Psoas muscle (tissue), 8 donors: ENCODE measurements at places on chromosomes 7 and 10. TPM values are rescaled to one million over a fixed set of nuclear protein-coding genes. Genes with fewer than 3 reads are reported as not detected.

DNA sequence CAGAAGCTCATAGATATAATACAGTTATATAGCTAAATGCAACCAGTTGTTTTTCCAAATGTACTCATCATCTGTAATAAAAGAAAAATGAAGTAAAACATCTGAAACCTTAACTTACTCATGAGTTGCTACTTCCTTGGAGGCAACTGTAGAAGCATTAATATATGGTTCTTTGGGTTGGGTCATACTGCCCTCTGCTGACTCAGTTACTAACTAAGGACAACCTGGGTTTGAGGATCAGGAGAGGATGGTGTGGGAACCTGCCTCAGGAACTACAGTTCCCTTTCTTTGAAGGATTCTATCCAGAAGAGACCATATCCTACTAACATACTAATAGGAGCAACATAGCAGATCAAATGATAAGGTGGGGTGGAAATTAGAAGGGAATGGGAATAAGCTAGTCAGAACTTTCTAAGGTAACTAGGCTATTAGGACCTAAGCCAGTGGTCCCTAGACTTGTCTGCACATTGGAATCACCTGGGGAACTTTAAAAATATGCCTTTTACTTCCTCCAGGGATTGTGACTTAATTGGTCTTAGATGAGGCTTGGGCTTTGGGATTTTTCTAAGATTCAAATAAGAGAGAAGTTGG, 20.7 kb downstream of the COX15 start:
- H3K27ac ChIP-seq: no peak overlapping the region
- peaks cover 12% of the 10 kb centered on the region for H3K4me1 ChIP-seq
- no peak overlapping the region for H3K4me3 ChIP-seq

DNA sequence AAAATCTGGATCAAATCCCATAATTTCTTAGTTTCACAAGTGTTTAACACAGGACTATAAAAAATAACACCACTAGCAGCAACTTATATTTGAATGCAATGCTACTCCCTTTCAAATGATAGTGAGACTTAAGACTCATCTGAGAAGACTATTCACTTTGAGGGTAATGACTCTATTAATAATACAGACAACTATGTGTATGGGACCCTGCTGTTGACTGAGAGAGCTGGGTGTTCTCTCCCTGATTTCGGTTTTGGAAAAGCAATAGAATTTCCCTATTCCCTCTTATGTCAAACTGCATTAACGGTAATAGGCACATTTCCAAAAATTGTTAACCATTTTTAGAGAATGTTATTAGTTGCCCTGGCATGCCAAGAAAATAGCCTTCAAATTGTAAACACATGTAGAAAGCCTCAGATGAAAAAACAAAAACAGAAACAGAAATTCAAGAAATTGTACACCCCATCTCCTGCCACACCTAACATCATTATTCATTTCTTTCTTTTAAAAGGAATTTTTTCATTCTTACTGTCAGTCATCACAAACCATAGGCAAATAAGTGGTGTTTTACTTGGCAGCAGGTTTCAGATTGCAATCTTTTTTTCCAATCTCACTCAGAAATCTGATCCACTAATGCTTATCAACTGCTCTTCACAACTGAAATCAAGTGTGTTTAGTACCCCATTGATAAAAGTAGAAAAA, 153.7 kb downstream of the TFPI2 start:
- H3K36me3 ChIP-seq: no peaks in the 10 kb centered on the region
- H3K27me3 ChIP-seq: no peaks in the 10 kb centered on the region
- H3K4me1 ChIP-seq: no peaks in the 10 kb centered on the region
- H3K4me3 ChIP-seq: no peak overlapping the region

GRCh38 chr7:95549818-95550529, 46.3 kb downstream of the PDK4 start:
- peaks cover 58% of the 10 kb centered on the region for H3K4me1 ChIP-seq
- no peaks in the 10 kb centered on the region for H3K27me3 ChIP-seq
- peak overlapping the region; percentile 49 for H3K4me3 ChIP-seq
- no peaks in the 10 kb centered on the region for H3K36me3 ChIP-seq
- peak overlapping the region; percentile 97 for H3K27ac ChIP-seq

DNA sequence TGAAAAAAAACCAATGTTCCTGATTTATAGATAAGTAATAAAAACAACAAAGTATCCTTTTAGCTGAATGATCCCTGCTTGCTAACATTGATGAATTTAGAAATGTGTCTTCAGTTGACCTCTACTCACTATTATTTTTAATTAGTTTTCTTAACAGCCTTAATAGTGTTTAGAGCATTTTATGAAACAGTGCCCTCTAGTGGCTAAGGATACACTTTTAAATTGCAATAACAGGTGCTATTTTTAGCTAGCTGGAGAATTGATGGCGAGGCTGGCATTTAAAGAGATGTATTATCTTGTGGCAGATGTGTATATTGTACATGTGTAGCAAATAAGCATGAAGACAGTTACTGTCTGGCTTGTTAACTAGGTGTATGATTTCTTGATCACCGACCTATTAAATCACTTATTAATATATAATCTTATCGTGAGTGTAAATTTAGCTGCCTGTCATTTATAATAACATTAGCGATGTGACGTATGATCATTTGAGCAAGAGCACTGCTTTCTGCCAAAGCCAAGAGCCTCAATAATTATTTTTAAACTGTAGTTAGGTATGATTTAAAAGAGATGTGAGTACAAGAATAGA, 451.9 kb downstream of the DPP6 start:
- H3K4me3 ChIP-seq: no peak overlapping the region
- no peak overlapping the region for H3K27ac ChIP-seq
- peaks cover 3% of the 10 kb centered on the region for H3K27me3 ChIP-seq
- no peaks in the 10 kb centered on the region for H3K4me1 ChIP-seq

GRCh38 chr7:107269790-107270189, 101.0 kb downstream of the HBP1 start:
- H3K36me3 ChIP-seq: no peaks in the 10 kb centered on the region
- DNase-seq: no peak
- no peaks in the 10 kb centered on the region for H3K4me1 ChIP-seq
- no peaks in the 10 kb centered on the region for H3K27me3 ChIP-seq
- no peak overlapping the region for H3K4me3 ChIP-seq

DNA sequence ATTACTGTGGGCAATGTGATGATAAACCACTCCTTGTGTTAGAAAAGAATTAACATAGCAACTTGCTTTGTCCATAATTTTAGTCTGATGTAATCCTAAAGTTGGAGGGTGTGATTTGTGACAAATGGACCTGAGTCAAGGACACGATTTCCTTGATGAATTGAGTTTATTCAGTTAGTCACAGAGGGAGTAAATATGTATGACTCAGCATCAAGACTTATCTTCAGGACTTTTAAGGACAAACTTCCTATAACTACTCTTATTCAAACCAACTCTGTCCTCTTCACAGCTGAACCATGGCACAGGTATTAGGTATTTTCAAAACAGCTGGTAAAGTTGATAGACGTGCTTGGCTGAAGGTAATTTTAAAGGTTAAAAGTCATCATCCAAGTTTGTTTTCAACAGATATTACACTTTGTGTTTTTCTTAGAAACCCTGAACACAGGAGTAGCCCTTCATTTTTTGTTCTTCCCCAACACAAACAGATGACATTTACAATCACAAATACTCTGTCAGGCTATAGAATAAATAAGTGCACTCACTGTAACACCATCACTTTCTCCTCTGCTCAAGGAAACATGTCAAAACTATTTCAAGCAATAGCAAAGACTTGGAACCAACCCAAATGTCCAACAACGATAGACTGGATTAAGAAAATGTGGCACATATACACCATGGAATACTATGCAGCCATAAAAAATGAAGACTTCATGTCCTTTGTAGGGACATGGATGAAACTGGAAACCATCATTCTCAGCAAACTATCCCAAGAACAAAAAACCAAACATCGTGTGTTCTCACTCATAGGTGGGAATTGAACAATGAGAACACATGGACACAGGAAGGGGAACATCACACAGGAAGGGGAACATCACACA, 54.5 kb downstream of the COA1 start:
- no peaks in the 10 kb centered on the region for H3K36me3 ChIP-seq
- DNase-seq: no peak
- H3K27ac ChIP-seq: peak overlapping the region; percentile 25
- no peaks in the 10 kb centered on the region for H3K27me3 ChIP-seq

DNA sequence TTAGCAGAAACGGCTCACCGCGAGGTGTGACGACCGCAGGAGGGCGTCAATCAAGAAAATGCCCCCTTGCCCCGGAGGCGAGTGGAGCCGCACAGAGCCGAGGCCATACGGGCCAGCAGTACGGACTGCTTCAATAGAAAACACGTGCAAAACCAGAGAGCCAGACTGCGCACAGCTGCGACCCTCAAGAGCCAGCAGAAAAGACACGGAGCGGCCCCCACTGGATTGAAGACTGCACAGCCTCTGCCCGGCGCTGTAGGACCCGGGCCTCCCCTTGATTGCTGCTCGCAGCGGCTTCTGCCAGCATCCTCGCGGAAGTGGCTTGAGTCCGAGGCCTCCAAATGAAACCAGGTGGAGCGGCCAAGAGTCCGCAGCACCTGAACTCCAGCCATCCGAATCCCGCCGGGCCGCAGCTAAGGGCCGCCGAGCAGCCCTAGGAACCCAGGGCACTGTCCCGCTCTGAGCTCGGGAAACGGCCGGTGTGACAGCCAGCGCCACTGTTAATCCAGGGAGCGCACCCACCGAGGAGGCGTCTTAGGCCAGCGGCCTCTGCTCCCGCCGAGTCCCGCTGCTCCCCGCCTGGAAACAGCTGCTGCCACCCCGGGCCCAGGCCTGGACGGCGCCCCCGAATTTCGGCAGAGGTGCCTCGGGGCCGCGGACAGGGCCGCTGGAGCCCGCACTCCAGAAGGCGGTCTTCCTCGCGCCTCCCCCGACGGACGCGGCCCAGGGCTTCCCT, 660 bp upstream of the HHEX start:
- no peaks in the 10 kb centered on the region for H3K36me3 ChIP-seq
- peaks cover 9% of the 10 kb centered on the region for H3K4me1 ChIP-seq
- no peak for DNase-seq
- H3K4me3 ChIP-seq: peak overlapping the region; percentile 70
- H3K27ac ChIP-seq: peak overlapping the region; percentile 31
- no peaks in the 10 kb centered on the region for H3K27me3 ChIP-seq

DNA sequence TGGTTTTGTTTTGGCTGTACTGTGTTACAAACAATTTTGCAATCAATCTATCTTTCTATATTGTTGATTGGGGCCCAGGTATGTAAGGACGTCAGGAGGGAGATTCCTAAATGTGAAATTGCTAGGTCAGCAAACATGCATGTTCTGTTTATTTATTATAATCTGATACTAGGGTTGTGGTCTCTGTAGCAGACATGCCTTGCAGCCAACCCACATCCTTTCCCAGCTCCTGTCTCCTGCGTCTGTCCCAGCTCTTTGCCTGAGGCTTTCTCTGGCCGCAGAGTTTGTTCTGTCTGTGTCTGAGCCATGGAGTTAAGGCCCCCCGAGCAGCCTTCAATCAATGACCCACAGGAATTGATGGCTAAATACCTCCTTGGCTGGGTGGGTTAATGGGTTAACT, 124.0 kb upstream of the ZEB1 start:
- no peaks in the 10 kb centered on the region for H3K36me3 ChIP-seq
- no peak overlapping the region for H3K27ac ChIP-seq
- no peak for DNase-seq
- H3K27me3 ChIP-seq: no peaks in the 10 kb centered on the region
- H3K4me1 ChIP-seq: no peaks in the 10 kb centered on the region

DNA sequence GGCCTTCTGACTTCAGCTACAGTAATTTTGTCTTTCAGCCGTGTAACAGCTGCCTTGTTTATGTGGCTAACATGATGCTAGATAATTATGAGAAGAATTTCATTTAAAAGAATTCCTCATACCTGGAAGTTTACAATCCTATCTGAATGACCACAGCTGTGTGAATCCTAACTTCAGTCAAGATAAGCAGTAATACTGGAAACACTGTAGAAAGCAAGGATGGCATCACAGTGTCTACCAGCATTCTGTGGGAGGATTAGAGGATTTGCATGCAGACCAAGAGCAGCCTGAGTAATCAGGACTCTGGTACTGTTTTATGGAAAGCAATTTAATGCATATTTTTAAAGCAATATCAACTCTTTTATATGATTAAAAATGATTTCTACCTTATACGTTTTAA, 282.4 kb downstream of the EXOC4 start:
- H3K36me3 ChIP-seq: no peaks in the 10 kb centered on the region
- no peak for DNase-seq
- H3K4me3 ChIP-seq: no peak overlapping the region
- no peak overlapping the region for H3K27ac ChIP-seq
- H3K4me1 ChIP-seq: peaks cover 13% of the 10 kb centered on the region

DNA sequence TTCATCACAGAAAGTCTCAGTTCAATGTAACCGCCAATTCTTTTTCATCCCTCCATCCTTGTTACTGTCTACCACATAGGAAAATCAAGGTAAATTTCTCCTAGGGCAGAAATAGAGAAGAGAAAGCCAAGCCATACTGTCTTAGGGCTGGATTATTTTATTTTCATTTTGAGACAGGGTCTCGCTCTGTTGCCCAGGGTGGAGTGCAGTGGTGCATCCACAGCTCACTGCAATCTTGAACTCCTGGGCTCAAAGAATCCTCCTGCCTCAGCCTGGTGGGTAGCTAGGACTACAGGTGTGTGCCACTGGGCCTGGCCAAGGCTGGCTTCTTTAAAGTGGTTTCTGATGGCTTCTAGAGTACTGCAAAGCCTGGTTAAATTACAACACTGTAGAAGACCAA, 181.7 kb downstream of the SRPK2 start:
- no peaks in the 10 kb centered on the region for H3K27me3 ChIP-seq
- peaks cover 17% of the 10 kb centered on the region for H3K4me1 ChIP-seq
- no peaks in the 10 kb centered on the region for H3K36me3 ChIP-seq
- H3K27ac ChIP-seq: no peak overlapping the region
- H3K4me3 ChIP-seq: no peak overlapping the region

- no peaks in the 10 kb centered on the region for H3K27me3 ChIP-seq
- H3K4me3 ChIP-seq: no peak overlapping the region
- no peaks in the 10 kb centered on the region for H3K36me3 ChIP-seq
- H3K27ac ChIP-seq: no peak overlapping the region
- DNase-seq: no peak
- H3K4me1 ChIP-seq: no peaks in the 10 kb centered on the region
These were observed 393.6 kb upstream of the STEAP1 start for GRCh38 chr7:89760690-89761089.

DNA sequence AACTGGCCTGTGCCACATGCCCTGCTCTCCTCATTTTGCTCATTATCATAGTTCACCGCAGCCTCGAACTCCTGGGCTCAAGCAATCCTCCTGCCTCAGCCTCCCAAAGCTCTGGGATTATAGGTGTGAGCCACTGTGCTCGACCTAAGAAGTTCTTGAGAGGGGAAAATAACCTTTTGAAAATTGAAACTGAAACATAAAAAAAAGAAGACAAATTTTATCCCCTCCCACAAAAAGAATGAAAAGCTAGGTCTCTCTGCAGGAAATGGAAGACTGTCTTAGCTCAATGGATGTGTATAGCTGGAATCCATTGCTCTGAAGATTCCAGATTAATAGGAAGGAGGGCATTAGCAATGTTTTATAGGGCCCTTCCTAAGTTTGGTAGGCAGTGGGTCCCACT, 2.0 kb upstream of the EXOC6 start:
- H3K27ac ChIP-seq: peak overlapping the region; percentile 96
- no peak overlapping the region for H3K4me3 ChIP-seq
- no peaks in the 10 kb centered on the region for H3K27me3 ChIP-seq

- peak; percentile 46 for DNase-seq
- no peaks in the 10 kb centered on the region for H3K4me1 ChIP-seq
- no peaks in the 10 kb centered on the region for H3K27me3 ChIP-seq
- H3K4me3 ChIP-seq: no peak overlapping the region
- no peak overlapping the region for H3K27ac ChIP-seq
These were observed 427.1 kb downstream of the GPAM start for GRCh38 chr10:111756217-111757061.

GRCh38 chr7:71184136-71184535, 52.2 kb downstream of the GALNT17 start:
- no peaks in the 10 kb centered on the region for H3K36me3 ChIP-seq
- no peak overlapping the region for H3K4me3 ChIP-seq
- DNase-seq: no peak
- H3K4me1 ChIP-seq: no peaks in the 10 kb centered on the region
- no peak overlapping the region for H3K27ac ChIP-seq
- H3K27me3 ChIP-seq: no peaks in the 10 kb centered on the region

The ST8SIA6 gene
- 1.1 TPM for total RNA-seq

The ECHS1 gene
- 121 TPM for total RNA-seq
